ENCODE measurements at places on chromosomes 16 and 17.

GRCh38 chr16:50351116-50351515 lies 17.7 kb downstream of the BRD7 start:
- DNase-seq = no peak

DNA sequence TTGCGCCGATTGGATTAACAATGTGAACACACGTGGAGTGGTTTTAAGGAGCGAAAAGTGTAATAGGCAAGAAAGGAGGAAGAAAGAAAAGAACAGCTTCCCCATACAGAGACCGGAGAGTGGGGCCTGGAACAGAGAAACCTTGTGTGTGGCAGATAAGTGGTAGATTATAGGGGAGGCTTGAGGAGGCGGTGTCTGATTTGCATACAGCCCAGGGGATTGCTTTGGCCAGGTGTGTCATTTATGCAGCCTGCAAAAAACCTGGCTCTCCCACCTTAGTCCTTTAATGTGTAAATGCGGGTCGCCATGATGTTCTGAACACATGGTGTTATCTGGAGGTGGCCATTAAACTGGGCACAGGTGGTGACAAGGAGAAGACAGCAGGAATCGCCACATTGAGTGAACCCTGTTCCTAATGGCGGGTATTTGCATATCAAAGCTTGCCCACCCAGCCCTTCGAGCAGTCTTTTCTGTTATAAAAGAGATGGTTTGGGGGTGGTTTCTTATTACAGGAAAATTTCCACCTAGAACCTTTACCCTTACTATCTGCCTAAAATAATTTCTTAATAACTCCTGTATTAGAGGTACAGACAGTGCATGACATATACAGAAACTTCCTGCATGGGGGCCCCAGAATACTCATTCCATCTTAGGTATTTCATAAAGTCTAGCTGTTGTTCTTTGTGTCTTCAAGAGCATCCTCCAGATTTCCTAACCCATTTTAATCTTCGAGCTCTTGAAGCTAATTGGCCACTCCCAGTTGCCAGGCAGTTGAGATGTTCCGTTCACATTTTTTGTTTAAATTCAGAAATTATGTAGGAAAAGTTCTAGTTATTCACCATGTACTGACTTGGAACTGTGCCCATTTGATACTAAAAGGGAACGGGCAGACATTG lies 292.5 kb downstream of the RBFOX1 start:
- no peak for DNase-seq

- DNase-seq = no peak
Observed at GRCh38 chr17:11467639-11468038, 130.6 kb upstream of the DNAH9 start.

DNA sequence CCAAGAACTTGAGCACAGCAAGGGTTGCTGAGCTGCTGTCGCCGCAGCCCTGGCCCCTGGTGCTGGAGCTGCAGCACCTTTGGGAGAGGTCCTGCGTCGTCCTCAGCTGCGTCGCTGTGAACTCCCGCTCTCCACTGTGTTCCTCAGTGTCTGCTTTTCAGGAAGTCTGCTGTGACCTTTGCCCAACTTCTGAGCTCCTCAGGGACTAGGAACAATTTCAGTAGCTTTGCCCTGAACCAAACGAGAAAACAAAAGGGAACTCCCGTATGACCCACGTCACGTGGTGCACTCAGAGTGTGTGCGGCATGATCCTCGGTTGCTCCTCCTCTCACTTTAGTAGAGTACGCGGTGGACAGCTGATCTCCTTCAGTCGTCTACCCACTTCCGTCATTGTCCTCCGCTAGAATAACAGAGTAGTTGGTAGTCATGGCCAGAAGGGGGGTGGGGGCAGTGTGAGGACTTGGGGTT lies 44.2 kb downstream of the WDR45B start:
- DNase-seq = no peak

- no peak for DNase-seq
Observed at GRCh38 chr16:57828272-57829161, 26.2 kb upstream of the KIFC3 start.

- DNase-seq = no peak
Observed at GRCh38 chr16:66961065-66961744, at the start of gene CES3. Gene CES3, plus strand, starts transcription at chr16:66961266. Its CDS starts 42 bp downstream, at chr16:66961308.

- DNase-seq = no peak
Observed at GRCh38 chr16:69513180-69513966, 52.4 kb upstream of the NFAT5 start.

- DNase-seq = peak; percentile 90
Observed at GRCh38 chr17:19418251-19418992, 7.4 kb downstream of the RNF112 start.

All from vagina (tissue), 2 donors.